Ovary (tissue), 10 donors: ENCODE measurements at places on chromosomes 5 and 9. TPM values are rescaled to one million over a fixed set of nuclear protein-coding genes. Genes with fewer than 3 reads are reported as not detected.

Gene RNF183
- polyA plus RNA-seq: not detected

Gene IL4
- not detected for polyA plus RNA-seq

Gene MTMR12
- polyA plus RNA-seq: 14.9 TPM

Gene BTNL9
- polyA plus RNA-seq: 7.0 TPM

Gene FAM81B
- polyA plus RNA-seq: 0.43 TPM

Gene PCA3
- polyA plus RNA-seq: not detected
